NCI-H1105 treated with DMSO at 0.1 percent for 48 hours (cell line): ENCODE measurements at places on chromosomes 16 and 17.

GRCh38 chr17:17783116-17783824 lies 53.5 kb downstream of the SREBF1 start:
- DNase-seq = peak; percentile 85

DNA sequence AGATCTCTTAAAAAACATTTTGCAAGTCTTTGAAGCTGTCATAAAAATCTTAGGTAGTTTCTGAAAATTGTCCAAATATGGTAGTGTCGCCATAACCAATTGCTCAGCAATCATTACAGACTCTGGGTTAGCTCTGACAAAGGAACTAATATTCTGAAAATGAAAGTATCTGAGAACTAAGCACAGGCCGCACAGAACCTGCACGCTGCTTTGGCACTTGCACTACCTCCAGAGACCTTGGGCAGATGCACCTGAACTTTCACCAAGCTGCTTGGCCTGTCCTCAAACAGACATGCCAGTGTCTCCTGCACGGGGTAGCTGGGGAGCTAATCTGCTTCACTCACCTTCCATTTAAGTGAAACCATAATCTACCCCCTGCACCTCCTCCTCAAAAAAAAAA lies 317.0 kb downstream of the MAF start:
- no peak for DNase-seq

DNA sequence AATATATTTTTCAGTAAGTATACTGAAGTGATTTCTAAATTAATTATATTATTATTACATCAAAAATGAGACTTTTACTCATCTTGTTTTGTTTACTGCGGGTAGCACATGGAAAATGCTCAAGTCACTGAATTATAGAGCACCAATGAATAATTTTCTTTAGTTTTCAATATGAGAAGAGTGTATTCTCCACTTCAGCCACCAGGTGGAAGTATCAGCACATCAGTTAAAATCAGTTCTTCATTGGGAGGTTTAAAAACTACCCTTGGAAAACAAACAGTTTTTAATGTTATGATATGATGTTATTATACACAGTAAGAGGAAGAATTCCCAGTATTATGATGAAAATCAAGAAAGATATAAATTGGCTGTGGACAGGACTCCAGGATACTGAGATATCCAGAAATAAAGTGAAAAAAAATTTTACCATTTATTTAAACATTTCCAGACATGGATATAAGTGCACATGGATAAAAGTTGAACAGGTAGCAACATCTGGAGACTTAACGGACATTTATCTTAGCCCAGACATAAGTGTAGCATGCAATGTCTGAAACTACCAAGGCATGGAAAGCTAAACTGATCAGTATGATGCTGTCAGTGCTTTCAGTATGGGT lies 467.3 kb downstream of the KCNJ2 start:
- DNase-seq = peak; percentile 35

DNA sequence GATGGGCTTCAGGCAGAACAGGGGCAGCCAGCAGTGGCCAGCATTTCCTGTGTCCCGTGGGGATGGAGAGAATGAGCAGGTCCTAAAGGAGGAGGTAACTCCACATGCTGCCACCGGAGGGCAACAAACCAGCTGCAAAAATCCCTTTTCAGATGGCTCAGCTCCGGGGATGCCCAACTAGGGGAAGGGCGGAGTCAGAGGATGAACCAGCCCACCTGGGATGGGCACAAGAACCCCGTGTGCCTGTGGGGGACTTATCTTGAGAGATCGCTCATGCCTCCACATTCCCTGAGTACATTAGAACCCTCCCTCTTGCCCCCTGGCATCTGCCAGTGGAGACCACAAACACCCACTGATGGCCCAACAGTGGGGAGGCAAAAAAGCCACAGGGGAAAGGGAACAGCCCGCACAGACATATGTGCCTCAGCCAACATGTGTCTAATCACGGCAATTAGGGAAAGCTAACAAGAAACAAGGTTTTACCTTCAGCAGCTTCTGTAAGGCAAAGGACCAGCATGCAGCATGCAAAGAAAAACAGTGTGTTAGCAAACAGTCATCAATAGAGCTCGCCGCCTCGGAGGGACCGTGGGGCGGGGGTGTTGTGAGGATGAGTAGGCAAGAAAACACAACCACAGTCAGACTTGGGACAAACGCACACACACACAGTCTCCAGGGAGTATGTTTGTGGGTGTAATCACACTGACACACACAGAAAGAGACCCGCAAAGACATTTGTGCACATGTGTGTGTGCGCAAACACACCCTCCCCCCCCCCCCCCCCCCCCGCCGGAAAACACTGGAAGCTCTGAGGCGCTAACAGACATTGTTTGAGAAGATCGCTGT lies 64.0 kb downstream of the MYO18A start:
- DNase-seq = peak; percentile 77

- DNase-seq = no peak
These were observed 878.0 kb downstream of the KCNJ18 start for GRCh38 chr17:22570144-22570845.

- no peak for DNase-seq
These were observed 57.1 kb downstream of the HAPSTR1 start for GRCh38 chr16:9148374-9149015.

- DNase-seq = no peak
These were observed 656 bp upstream of the IGFBP4 start for GRCh38 chr17:40442392-40443195.

DNA sequence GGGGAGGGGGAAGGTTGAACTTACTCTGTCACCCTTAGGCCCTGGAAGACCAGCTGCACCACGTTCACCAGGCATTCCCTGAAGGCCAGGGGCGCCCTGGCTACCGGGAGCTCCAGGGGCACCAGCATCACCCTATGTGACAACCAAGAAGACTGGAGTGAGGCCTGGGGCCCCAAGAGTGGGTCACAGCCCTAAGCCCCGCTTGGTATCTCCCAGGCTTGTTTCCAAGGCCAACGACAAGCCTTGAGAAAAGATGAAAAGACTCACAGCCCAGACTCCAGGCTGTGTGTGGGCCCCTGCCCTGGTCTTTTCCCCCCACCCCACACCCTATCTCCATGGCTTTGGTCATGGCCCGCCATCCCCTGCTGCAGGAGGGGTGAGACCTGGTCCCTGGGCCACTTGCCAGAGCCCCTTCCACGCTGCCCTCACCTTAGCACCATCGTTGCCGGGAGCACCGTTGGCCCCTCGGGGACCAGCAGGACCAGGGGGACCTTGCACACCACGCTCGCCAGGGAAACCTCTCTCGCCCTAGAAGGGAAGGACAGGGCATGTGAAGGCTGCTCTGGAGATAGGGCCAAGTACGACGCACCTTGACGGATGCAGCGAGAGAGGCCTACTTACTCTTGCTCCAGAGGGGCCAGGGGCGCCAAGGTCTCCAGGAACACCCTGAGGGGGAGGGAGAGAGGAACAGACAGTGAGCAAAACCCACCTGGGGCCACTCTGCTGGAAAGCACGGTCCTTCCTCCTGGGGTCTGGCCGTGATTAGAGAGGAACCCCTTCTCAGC lies 9.9 kb downstream of the COL1A1 start:
- no peak for DNase-seq

- peak; percentile 14 for DNase-seq
These were observed 218.5 kb upstream of the CIBAR2 start for GRCh38 chr16:85330694-85331188.

DNA sequence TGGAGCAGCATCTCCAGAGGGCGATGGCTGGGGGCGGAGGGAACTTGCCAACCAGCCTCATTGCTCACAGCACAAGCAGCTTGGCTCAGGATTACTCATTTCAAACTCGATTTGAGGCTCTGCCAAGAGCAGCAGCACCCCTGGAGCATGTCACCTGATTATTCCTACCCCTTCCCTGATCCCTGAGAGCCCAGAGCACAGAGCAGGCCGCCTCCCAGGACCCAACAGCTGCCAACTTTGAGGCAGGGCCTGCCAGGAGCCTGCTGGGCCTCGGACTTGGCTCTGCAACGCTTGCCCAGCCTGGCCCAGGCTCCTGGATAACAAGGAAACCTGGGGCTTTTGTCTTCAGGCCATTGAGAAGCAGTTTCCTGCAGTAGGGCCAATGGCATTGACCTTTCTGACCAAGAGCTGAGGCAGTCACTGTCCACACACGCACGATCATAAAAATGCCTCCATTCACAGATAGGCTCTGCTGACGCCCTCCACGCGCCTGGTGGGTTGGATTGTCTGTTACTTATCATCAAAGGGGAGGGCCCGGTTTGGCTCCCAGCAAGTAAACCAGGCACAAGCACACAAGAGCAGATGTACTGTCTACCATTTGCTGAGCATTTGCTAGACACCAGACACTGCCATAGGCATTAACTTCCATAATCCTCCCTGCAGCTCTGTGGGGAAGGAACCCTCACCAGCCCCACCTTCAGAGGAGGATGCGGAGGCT lies 406.6 kb upstream of the EEF2KMT start:
- no peak for DNase-seq

DNA sequence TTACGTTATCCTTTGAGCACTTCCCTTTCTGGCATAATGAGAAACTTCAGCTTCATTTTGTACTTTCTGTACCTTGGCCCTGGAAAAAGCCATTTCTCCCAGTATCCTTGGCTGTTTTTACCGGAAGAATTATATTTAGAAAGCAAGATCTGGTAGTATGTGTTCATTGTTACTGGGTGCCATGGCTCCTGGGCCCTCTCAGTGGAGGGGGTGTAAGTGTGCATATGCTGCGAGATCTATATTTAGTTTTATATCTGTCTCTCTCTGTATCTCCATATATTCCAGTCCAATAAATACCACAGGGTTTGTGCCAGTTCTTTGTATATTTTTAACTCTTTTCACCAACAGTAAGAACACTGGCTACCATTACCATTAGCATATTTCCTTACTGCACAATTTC lies 17.7 kb downstream of the ATP2C2 start:
- no peak for DNase-seq

GRCh38 chr17:3808701-3809100 lies 7.7 kb upstream of the ITGAE start:
- DNase-seq = no peak

GRCh38 chr16:18018376-18018775 lies 318.2 kb downstream of the NPIPA8 start:
- DNase-seq = no peak

- DNase-seq = no peak
These were observed 364.6 kb downstream of the CDH13 start for GRCh38 chr16:82991410-82991809.

GRCh38 chr17:15650741-15651582 lies 31.5 kb upstream of the FBXW10B start:
- DNase-seq = peak; percentile 52

DNA sequence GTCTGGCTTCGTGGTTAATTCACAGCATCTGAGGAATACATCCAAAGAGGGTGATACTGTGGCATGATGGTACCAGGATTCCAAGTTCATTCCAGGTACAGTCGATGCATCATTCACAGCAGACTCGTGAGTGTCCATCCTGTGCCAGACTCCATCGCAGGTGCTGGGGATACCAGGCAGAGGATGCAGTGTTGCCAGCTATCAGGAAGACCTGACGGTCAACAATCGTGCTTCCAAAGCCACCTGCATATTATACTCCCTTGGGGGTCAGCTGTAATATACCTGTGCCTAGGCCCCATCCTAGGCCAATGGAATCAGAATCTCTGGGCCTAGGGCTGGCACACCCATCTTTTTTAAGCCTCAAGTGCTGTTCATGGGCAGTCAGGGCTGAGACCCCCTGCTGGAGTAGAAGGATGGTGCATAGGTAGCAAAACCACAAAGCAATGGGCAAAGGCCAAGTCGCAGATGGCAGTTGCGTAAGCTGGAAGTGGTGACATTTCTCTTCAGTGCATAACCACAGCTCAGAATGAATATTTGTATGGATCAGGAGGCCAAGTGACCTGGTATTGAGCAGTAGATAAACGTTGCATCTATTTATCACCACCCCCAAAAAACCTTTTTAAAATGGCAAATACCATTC lies 42.9 kb upstream of the C16orf78 start:
- no peak for DNase-seq

GRCh38 chr17:78865682-78866390 lies 25.2 kb upstream of the USP36 start:
- peak; percentile 42 for DNase-seq

DNA sequence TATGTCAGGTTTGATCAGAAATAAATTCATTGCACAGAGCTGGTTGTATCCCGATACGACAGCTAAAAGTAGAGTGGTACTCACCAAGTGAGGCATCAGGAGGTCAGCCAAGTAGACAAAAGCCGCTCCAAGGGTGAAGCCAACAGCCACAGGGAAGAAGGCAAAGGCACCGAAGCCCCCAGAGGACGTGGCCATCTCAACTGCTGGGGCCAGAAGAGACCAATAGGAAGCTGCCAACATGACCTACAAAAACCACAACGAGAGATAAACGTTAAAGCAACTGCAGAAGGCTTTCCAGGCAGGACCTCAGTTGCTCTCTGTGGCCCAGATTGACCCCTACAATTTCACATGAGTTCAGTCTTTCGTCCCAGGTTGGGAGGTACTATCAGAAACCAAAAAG lies 61.0 kb downstream of the SLC39A11 start:
- no peak for DNase-seq

GRCh38 chr16:74165566-74166080 lies 131.0 kb upstream of the PSMD7 start:
- DNase-seq = no peak

- no peak for DNase-seq
These were observed 160.3 kb downstream of the NTN1 start for GRCh38 chr17:9181640-9182039.

- DNase-seq = no peak
These were observed 6.9 kb upstream of the DBNDD1 start for GRCh38 chr16:90026135-90026534.

DNA sequence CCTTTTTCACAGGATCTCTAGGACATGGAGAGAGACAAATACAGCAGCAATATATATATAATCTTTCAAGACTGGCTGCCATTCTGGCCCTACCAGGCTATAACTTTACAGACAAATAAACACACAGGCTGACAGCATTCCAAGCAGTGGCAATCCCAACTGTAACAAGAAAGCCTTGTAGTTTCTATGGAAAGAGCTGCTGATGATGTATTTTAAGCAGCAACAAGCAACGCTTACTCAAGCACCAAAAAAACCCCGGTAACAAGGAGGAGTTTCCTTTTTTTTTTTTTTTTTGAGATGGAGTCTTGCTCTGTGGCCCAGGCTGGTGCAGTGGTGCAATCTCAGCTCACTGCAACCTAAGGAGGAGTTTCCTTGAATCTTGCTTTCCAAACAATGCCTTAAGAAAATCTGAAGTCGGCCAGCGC lies 23.2 kb downstream of the LSM12 start:
- DNase-seq = no peak

DNA sequence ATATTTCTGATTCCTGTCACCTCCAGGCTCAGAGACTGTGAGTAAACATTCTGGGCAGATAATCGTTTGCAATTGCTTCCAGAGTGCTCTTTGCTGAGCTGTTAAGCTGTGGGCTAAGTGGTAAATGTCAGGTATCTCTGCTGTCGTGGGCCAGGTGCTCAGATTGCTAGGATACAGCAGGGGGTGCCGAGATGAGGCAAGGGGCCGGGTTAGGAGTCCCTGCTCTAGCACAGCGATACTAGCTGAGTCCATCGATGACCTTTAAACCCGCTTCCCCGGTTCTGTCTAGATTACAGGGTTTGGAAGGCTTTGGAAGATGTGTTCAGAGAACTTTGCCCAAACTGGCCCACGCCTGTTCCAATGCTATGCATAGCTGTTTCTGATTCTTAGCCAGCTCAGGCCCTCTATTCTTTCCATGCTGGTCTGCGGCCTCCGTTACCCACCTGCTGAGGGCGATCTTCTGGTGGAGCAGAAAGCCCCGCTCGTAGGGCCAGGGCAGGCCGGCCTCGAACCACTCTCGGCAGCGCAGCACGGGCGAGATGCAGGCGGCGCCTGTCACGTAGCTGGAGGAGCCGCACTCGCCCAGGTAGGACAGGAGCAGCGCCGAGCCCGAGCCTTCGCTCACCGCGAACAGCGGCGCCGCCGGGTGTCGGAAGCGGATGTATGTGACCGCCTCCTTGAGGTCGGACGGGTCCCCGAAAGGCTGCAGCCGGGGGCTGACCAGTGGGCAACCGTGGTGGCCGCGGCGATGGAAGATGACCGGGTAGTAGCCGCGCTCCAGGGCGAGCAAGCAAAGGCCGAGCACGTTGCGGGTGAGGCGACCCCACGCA lies 979 bp downstream of the ABHD15 start:
- DNase-seq = peak; percentile 83
